Spinal cord (tissue), 10 donors: ENCODE measurements at places on chromosomes 1 and 21. TPM values are rescaled to one million over a fixed set of nuclear protein-coding genes. Genes with fewer than 3 reads are reported as not detected.

Gene C1QB
- total RNA-seq = 39.1 TPM

Gene PBX1
- 106 TPM for total RNA-seq

Gene RAP1GAP
- 37.1 TPM for total RNA-seq

Gene USP21
- 11.0 TPM for total RNA-seq

Gene CYP4A11
- total RNA-seq = 0.72 TPM

Gene RGS8
- total RNA-seq = 6.8 TPM

Gene CLCNKB
- total RNA-seq = 0.40 TPM

Gene CD247
- 0.44 TPM for total RNA-seq

Gene SLC2A5
- 5.2 TPM for total RNA-seq

Gene ADGRL4
- 13.4 TPM for total RNA-seq

Gene TYW3
- 14.5 TPM for total RNA-seq

Gene FAM110D
- total RNA-seq = 1.7 TPM

Gene OR2T8
- 0.20 TPM for total RNA-seq

Gene LAMC2
- 0.99 TPM for total RNA-seq

Gene NBPF10
- total RNA-seq = 1.7 TPM

Gene DCST2
- total RNA-seq = 1.0 TPM

Gene SPATA46
- total RNA-seq = not detected

Gene GPR37L1
- total RNA-seq = 3.1 TPM

Gene HAO2
- not detected for total RNA-seq

Gene TEKT2
- total RNA-seq = 2.2 TPM

Gene GBP7
- total RNA-seq = not detected

Gene NFASC
- total RNA-seq = 88.2 TPM

Gene URB1
- 15.9 TPM for total RNA-seq

Gene POLR3GL
- total RNA-seq = 40.2 TPM

Gene NPHP4
- total RNA-seq = 8.9 TPM

Gene IVL
- total RNA-seq = not detected

Gene WNT3A
- total RNA-seq = not detected

Gene CD1B
- not detected for total RNA-seq

Gene TARS2
- total RNA-seq = 23.4 TPM

Gene PGLYRP4
- not detected for total RNA-seq

Gene FLVCR1
- 30.5 TPM for total RNA-seq

Gene SPRR1A
- total RNA-seq = not detected
